CD4-positive, alpha-beta T cell treated with Interleukin-6 for 4 hours (primary cell): ENCODE measurements at places on chromosomes 1 and 21.

DNA sequence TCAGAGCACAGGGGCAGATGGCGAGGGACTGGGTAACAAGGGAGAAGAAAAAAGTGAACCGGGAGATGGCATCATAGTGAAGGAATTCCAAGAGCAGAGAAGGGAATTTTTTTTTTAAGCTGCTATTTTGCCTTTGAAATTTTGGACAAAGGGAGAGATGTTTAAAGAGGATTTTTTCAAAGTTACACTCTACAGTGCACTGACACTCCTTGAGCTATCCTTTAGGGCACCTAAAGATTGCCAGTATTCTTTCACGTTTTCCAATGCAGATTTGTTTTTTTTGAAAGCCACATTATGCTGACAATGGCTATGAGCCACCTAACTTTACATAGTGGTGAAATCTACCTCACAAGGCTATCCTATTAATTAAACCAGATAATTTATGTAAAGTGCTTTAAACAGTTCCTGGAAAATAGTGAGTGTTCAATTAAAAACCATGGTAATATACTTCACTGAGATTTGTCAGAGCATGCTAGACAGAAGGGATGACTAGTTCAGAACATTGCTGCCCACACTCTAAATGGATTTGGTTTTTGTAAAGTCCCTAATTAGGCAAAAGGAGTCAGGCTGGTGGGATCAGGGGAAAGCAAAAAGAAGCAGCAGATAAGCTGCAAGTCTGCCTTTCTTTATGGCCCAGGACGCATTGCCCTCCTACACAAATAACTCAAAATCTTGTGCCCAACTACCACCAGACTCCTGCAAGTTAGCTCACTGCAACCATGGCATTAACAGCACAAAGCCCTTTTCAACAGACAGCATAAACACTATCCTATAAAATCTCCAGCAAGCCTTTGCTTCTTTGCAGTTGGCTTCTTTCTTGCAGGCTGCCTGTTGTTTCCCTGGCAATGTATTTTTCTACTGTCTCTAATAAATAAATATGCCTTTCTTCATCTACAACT is 53.9 kb downstream of the PRDX6 start:
- DNase-seq, result no peak

DNA sequence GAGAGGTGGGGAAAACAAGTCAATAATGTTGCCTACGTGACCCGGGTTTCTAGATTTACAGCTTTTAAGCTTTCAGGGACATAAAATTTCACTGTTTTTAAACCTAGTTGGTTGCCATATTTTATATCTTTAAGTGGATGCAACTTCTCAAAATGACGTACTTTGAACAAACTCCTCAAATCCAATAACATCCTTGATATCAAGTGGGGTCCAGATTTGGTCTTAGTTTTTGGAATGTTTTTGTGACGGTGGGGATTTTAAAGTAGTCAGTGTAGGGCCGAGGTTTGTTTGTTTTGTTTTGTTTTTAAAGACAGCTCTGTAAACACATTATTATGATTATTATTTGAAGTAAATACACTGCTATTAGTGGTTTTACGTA is 453 bp downstream of the CDKN2C start:
- DNase-seq, result no peak

- no peak for DNase-seq
Observed at GRCh38 chr21:43832158-43832550, 32.9 kb upstream of the AGPAT3 start.

- DNase-seq, result no peak
Observed at GRCh38 chr1:206545351-206545750, 38.0 kb downstream of the RASSF5 start.

DNA sequence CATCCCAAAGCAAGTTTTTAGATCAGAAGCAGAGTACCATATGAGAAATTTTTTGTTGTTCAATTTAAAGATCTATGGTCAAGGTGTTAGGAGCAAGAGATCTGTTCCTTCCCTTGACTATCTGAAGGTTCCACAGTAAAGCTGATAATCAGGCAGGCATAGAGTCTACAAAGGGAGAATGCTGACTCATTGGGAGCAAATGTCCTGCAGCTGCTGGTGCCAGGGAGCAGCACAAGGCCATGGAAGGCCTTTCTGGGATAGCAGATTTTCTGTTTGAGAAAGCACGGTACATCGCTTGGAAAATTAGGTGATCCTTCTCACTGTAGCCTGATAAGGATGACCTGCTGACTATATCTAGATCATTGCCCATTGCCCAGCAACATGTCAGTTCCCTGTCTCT is 210.1 kb upstream of the C1orf87 start:
- DNase-seq, result no peak

GRCh38 chr1:26300578-26301275 is 5.7 kb downstream of the UBXN11 start:
- DNase-seq, result no peak
